ENCODE measurements at places on chromosomes 1 and 21.

DNA sequence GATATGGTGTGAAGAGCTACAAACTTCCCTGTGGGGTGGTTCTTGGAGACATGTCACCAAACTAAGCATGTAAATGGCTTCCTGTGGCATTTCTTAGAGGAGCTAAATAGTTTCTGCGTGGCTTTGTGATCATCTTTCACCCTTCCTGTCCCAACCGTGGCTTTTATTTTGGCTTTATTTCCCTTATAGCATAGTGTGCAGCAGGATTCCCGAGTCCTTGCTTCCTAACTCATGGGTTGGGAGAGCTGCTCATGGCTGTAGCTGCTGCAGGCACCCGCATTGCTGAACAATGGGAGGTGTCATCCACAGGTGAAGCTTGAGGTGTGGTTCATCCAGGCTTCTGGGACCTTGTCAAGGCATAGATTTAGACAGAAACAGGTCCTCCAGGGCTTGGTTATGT is 192.0 kb downstream of the SDCCAG8 start:
- no peak for DNase-seq

- DNase-seq, result peak; percentile 87
Observed at GRCh38 chr1:167221738-167222610, 1.3 kb downstream of the POU2F1 start.

DNA sequence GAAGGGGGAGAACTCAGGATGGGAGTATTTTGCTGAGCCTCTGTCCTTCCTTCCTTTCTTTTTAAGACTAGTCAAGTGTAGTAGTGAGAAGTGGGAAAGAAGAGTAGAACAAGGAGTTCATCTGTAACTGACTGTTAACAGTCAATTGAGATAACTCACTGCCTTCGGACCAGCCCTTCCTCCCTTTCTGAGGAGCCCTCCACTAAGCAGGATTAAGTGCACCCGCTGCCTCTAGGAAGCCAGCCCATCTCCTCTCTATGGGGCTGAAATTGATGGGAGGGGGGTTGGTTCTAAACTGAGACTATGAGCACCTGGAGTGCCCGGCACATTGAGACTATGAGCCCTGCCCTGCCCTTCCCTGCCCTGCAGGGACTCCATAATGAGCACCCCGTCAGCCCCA is 72.7 kb upstream of the TINAGL1 start:
- DNase-seq, result no peak

- DNase-seq, result no peak
Observed at GRCh38 chr21:33443194-33443593, 36.6 kb downstream of the TMEM50B start.

DNA sequence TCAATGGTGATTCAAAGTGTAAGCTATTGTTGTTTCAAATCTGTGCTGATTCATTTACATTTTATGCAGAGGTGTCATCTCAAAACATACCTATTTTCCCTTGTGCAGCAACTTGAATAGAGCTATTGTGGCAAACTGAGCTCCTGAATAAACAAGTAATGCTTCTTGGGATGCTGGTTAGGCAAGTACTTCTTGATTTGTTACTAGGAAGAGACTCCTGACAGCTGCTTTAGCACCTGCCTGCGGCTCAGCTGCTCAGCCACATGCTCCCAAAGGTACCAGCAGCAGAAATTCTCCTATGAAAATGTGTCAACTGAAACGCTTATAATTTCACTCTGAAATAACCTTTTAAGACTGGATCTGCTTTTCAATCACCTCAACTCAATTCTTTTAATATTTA is 352.3 kb downstream of the RYR2 start:
- DNase-seq, result no peak

DNA sequence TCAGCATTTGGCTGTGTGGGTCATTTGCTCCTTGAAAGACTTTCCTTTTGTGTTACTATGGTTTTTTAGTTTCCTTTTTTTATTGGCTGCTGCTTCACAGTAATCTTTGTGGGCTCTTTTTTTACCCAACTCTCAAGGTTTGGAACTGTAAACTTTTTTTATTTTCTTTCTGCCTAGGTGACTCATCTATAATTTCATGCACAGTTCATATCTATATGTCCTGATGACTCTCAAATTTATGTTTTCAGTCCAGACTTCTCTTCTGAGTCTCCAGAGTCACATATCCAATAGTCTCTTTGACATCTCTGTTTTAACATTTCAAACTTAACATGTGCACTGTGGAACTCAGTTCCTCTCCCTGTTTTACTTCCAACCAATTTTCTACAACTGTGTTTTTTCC is 83.4 kb downstream of the ATF6 start:
- DNase-seq, result no peak

- DNase-seq, result no peak
Observed at GRCh38 chr1:200034262-200034557, 6.7 kb downstream of the NR5A2 start.

GRCh38 chr1:177302357-177303044 is 131.7 kb downstream of the BRINP2 start:
- DNase-seq, result no peak

DNA sequence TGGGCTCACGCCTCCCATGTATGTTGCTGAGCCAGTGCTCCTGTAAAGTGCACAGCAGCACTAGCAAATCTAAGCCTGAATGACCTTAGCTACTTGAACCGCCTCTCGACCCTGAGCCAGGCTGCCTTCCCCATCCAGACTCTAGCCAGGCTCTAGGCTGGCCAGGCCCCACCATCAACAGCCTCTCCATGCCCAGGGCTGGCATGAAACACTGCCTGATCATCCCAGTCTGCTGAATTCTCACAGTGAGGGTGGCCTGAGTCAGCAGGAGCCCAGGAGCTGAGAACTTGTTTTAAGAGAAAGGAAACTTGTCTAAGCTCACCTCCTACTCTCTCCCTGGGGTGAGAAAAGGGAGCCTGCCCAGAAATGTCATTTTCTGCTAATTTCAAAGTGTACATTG is 733.3 kb downstream of the PTPRU start:
- DNase-seq, result no peak

DNA sequence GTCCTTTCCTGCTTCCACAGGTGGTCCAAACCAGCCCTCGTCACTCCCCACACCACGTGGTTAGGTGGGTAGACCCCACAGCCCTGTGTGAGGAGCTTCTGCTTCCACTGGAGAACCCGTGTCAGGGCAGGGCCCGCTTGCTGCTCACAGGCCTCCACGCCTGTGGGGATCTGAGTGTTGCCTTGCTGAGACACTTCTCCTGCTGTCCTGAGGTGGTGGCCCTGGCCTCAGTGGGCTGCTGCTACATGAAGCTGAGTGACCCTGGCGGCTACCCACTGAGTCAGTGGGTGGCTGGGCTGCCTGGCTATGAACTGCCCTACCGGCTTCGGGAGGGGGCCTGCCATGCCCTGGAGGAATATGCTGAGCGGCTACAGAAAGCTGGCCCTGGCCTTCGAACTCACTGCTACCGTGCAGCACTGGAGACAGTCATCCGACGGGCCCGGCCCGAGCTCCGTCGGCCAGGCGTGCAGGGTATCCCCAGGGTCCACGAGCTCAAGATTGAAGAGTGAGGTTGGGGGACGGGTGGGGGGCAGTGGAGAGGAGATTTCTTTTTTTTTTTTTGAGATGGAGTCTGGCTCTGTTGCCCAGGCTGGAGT is 5.5 kb upstream of the ISG20L2 start:
- no peak for DNase-seq

GRCh38 chr1:7535016-7535415 is 236.1 kb upstream of the VAMP3 start:
- DNase-seq, result no peak

- no peak for DNase-seq
Observed at GRCh38 chr1:201358596-201358995, 18.9 kb downstream of the TNNT2 start.

DNA sequence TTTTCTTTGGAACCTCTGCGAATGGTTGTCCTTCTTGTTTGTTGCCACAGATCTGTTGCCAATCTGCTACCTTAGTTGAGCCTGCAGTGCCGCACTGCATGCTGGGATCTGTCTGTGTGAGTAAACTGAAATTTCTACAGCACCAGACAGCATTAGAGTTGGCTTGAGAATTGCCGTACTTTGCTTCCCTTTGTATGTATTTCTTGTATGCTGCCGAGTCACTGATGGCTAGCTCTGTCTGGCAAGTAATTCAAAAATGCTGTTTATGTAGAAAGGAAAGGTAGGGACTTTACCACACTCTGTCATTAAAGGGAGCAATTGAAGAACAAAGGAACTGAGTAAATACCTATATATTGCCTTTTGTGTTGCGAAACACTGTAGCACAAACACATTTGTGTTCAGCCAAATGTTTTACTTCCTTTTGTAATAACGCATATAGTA is 857.4 kb downstream of the USP25 start:
- DNase-seq, result peak; percentile 96

GRCh38 chr1:10177876-10178275 is 32.5 kb upstream of the KIF1B start:
- DNase-seq, result no peak

DNA sequence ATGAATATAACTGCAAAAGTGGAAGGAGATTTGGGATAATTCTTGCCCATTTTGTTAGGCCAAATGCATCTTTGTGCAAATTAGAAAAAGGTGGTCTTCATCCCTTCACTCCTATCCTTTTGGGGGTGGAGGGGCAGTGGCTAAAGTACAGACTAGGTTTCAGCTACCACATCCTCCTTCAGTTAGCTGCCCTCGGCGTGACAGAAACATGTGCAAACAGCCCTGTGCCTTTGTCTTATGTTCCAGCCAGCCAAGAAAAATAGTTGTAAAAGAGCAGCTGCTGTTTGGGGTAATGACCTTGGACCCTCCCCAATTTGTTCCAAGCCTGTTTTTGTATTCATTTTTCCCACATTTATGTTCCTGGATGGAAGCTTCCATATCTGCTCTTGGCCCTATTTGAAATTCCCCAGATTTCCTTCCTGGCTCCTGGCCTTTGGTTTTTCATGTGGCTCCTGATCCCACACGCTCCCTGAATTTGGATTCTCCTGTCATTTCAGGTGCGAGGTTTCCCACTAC is 8.3 kb upstream of the LGALS8 start:
- no peak for DNase-seq

GRCh38 chr1:234543442-234544086 is 64.6 kb upstream of the TARBP1 start:
- no peak for DNase-seq
